ENCODE measurements at places on chromosomes 3 and 15.

- no peak for DNase-seq
These were observed 19.5 kb downstream of the ZXDC start for GRCh38 chr3:126456211-126456610.

- DNase-seq = no peak
These were observed 135.4 kb downstream of the SYNPR start for GRCh38 chr3:63413523-63413922.

DNA sequence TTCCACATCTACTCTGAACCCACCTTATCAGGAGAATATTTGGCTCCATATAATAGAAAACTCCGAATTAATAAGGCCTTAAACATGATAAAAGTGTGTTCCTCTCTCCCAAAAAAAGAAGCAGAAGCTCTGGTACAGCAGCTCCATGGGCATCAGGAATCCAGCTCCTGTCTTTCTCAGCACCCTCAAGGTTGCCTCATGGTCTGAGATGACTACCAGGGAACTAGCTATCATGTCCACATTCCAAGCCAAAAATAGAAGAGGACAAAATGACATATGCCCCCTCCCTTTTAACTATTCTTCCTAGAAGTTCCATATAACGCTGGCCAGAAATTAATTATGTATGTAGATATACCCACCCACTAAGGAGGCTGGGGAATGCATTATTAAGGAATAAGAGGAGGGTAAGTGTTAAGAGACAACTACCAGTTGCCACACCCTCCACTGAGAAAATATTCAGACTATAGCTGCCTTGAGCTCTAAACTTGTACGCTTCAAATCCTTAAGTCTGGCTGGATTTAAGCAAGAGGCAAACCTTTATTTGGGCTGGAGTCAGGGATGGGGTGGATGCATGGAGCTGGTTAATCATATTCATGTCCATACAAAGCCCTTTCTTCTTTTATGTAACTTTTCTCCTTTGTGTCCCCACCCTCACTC, 35.8 kb upstream of the CTDSPL start:
- DNase-seq = no peak

GRCh38 chr3:71432044-71432975, 151.2 kb downstream of the FOXP1 start:
- DNase-seq = no peak

DNA sequence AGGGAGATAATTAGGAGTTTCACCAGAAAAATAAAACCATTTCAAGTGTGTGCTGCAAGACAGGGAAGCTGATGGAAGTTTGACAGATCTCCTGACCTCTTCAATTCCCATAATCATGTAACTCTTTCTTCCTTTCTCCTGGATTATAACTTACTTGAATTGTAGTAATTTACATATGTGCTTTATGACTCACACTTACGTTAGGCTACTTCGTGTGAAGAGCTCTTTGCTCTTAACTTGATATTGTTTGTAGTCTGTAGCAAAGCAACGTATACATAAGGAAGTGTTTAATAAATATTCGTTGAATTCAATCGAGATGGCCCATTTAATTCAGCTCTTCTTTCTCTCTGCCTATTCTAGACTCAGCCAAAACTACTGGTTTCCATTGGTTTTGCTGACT, 23.5 kb downstream of the ROBO2 start:
- DNase-seq = no peak

DNA sequence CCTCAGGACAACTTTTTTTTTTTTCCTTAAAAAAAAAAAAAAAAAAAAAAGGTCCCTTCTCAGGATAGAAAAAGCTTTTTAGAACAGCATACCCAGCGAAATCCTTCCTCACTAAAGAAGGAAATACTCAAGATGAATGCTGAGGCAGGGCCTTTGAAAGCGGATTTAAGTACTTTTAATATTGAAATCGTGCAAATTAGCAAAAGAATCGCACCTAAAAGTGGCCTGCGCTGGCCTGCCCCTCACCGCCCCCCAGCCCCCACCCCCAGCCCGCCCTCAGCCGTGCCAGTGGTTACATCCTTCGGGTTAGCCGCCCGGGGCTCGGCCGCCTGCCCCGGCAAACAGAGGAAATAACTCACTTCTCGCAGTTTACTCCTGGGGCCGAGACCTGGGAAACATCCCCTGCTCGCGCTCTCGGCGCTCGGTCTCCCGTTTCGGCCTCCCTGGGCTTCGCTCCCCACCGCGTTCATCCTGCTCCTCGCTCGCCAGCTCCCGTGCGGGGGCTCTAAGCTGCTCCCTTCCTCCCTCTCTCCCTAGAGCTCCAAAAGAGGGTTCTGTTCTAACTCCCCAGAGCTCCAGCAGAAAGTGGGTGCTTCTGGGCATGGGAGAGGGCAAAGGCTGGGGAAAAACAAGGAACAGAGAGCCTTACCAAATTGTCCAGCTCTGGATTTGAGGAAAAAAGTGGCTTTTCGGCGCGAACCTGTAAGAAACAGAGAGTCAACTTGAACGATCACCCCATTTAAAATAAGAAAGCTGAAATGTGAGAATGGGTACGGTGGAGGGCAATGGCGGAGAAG, 5.2 kb downstream of the MEIS2 start:
- no peak for DNase-seq

- no peak for DNase-seq
These were observed 61.7 kb downstream of the B3GALNT1 start for GRCh38 chr3:161043336-161044035.

DNA sequence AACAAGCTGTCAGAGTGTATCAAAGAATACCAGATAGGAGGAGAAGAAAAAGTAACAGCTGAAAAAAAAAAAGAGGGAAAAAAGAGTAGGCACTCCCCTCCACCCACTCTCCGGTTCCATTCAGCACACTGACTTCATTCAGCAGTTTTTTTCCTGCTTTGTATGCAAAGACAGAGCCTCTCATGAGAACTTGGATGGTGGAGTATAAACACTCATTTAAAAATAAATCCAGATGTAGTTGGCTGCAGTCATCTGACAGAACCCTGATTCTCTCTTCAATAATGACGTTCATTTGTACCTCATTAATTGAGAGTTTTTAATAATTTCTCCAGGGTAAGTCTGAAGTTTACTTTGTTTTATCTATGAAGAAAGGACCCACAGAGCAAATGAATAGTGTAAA, 81.0 kb downstream of the TMEM108 start:
- no peak for DNase-seq

- no peak for DNase-seq
These were observed 189.5 kb upstream of the WNT5A start for GRCh38 chr3:55676643-55677042.

Measured in activated CD8-positive, alpha-beta memory T cell treated with anti-CD3 and anti-CD28 coated beads for 1 hour (primary cell).